ENCODE measurements at places on chromosomes 7 and 10.
A peak's percentile ranks its signal among the peaks of the same experiment; 100 is the strongest.

- DNase-seq, result peak; percentile 79
These were observed at the start of gene AOAH for GRCh38 chr7:36723951-36724664. AOAH (minus strand) TSS chr7:36724494; CDS start chr7:36724148, 346 bp downstream.

GRCh38 chr10:4686644-4686996 is 139.4 kb upstream of the AKR1E2 start:
- DNase-seq, result no peak

GRCh38 chr7:80748363-80749042 is 110.1 kb downstream of the CD36 start:
- no peak for DNase-seq

- DNase-seq, result peak; percentile 7
These were observed 38.7 kb downstream of the RASGEF1A start for GRCh38 chr10:43227911-43228782.

DNA sequence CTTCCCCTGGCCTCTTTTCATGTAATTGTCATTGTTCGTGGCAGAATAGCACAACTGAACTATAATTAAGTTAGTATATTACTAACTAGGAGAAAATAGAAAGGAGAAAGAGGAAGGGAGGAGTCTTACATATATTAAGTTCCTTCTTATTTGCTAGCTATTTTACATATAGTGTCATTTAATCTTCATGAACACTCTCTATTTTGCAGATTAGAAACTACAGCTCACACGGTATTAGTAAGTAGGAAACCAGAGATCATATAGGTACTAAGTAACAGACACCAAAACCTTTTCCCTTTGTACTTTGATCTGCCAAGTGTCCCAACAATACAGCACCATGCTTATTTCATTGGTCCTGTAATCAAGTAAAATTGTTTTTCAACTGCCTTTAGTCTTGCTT is 202.4 kb upstream of the HPS1 start:
- DNase-seq, result no peak

- DNase-seq, result no peak
These were observed 33.1 kb upstream of the ZNF518A start for GRCh38 chr10:96096958-96097357.

- DNase-seq, result no peak
These were observed 2.4 kb downstream of the CD36 start for GRCh38 chr7:80640846-80641245.

GRCh38 chr7:43869867-43870240 is 537 bp upstream of the MRPS24 start:
- DNase-seq, result no peak

GRCh38 chr7:127782654-127783559 is 130.9 kb downstream of the SND1 start:
- no peak for DNase-seq

- DNase-seq, result peak; percentile 50
These were observed 113.2 kb upstream of the RHEB start for GRCh38 chr7:151632750-151633515.

- DNase-seq, result no peak
These were observed 9.0 kb upstream of the WIPF3 start for GRCh38 chr7:29797112-29797944.

DNA sequence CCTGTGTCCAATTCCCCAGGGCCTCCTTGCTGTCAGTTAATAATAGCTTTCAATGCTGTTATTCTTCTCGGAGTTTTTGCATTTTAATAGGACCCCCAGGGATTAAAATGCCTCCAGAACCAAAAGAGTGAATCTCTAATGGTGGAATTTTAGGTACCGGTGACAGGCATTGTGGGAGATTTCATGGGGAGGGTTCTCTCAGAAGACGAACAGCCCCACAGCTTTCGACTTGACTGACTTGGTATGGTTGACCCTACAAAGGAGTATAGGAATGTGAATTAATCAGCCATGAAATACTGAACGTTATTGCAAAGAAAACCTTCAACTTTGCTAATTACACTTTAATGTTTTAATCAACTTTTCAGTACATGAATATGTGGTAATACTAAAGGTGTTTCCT is 206.3 kb upstream of the FZD8 start:
- no peak for DNase-seq

DNA sequence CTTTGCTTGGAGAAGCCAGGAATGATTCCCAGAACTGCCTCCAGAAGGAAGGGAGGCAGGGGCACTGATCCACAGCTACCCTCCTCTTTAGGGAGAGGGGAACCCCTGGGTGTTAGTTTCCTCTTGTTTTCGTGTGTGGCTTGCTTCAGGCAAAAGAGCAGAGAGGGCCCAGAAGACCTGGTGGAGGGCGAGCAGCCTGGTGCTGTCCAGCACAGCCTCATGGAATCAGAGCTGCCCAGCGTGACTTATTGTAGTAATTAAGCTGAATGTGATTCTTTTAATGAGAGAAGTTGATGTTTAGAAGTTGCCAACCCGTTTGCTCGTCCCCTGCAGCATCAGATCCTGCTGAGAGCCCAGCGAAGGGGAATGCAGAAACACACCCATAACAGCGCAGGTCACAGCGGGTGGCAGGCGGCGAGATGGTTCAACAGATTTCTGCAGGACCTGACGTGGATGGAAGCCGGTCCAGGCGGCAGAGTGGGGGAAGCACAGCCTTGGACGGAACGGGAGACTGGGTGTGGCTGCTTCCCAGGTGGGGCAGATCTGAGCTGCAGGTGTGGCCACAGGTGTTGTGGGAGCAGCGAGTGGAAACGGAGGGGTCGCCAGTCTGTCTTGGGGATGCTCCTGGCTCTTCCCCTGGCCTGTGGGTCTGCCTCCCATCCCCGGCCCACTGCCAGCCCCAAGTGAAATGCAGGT is 53.7 kb upstream of the SHH start:
- no peak for DNase-seq

DNA sequence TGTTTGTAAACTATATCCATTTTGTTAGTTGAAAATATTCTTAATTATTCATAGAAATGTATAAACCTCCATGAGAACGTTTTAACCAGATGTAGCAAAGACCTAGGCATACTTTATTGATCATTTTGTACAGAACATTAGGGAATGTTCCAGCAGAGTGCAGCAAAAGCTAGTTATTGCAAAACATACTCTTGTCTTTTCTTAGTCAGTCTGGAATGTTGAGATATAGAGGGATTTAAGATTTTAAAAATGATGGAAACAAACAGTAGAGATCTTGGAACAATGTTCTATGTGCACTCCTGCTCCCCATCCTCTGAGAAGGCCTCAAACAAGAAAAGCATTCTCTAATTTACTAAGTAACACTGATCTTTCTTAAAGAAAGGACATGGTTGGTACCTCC is 292.1 kb downstream of the BBS9 start:
- no peak for DNase-seq

DNA sequence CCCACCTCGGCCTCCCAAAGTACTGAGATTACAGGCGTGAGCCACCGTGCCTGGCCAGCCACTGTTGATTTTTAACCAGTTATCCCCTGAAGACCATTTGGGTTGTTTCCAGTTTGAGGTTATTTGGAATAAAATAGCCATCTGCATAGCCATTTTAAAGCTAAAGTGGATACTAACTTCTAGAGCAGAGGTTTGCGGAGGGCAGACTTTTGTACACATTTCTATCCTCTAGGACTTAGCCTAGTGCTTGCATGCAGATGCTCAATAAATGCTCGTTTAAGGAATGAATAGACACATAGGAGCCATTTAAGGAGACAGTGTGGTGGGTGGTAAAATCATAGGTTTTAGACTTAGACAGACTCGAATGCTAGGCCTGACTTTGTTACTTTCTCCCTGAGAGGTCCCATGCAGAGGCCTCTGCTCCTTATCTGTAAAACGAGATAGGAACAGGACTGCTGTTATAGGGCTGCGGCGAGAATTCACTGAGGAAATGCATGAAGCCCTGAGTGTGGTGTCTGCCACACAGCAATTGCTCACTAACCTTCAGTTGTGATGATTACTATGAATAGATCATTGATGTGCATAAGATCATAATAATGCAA is 75.9 kb downstream of the PFKFB3 start:
- DNase-seq, result no peak

GRCh38 chr7:24702755-24703154 is 54.5 kb downstream of the GSDME start:
- no peak for DNase-seq

- no peak for DNase-seq
These were observed 51.9 kb downstream of the CDC14C start for GRCh38 chr7:48976253-48976652.

GRCh38 chr7:17020250-17020649 is 138.5 kb upstream of the AGR3 start:
- no peak for DNase-seq

DNA sequence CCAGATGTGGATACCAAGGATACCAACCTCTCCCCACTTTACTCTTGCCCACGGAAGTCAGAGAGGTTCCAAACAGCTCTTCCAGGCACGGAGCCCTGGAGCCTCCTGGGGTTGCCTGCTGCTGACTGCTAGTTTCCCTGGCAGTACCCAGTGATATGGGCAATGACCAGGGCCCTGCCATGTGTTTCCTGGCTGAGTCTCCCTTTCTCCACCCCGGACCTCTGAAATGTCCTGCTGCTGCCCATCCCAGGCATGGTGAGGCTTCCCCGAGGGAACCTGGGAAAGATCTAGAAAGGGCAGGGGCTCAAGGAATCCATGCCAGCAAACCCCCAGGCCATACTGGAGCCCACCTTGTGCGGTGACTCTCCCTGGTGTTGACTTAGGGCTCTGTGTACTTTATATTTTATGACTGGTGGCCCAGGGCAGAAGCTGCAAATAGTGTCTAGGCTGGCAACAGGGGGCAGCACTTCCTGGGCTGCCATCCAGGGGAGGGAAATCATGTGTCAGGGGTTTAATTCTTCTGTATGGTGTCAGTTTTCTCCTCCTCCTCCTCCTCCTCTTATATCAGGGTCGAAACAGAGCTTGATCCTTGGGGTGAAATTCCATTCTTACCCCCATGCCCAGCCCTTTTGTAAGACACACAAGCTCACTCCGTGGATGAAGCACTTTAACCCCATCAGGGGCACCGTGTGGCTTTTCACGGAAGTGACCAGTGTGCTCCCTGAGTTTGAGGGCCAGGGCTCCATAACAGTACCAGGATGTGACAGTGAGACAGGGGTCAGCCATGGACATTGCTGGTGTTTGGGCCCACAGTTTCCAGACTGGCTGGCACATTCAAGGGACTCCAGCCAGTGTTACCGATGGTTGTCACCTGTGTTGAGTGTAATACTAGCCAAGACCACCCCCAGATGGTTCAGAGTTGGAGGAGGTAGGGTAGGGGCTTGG is 62.4 kb upstream of the GDF10 start:
- no peak for DNase-seq

DNA sequence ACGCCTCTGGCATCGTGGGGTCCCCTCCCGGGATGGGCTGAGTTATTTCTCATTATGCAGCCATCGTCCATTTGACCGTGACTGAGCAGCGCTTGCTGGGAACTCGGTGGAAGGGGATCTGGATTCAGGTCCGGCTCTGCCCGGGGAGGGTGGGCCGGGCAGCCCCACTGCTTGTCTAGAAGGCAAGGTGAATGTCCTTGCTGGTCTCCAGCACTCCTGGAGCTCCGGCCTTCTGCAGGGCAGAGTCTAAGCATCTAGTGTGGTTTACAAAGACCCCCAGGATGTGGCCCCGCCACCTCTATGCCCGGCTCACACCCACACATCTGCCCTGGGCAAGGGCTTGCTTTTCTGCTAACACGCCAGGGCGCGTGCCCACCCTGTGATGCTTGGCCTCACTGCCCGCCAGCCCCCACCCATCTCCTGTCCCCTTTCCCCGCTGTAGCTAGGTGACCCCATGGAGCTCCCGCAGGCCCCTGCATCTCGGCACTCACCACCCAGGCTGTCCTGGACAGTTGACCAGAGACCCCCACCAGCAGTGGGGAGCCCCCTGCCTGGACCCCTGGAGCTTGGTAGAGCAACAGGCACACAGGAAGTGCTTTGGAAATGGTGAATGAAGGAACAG is 151.0 kb upstream of the CHST15 start:
- no peak for DNase-seq

DNA sequence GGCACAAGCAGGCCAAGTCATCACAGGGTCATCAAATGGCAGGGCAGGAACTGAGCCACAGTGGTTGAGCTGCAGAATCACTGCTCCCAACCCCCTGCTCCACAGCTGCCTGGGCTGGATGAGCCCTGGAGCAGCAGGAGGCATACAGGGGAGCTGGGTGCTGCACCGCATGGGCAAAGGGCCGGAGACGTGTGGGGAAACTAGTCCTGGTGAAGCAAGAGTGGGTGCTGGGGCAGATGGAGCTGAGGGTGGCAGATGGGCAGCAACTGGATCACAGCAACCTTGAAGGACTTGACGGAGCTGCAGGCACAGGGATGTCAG is 16.0 kb upstream of the VOPP1 start:
- DNase-seq, result no peak

GRCh38 chr7:116740755-116741462 is 68.9 kb downstream of the MET start:
- DNase-seq, result no peak

DNA sequence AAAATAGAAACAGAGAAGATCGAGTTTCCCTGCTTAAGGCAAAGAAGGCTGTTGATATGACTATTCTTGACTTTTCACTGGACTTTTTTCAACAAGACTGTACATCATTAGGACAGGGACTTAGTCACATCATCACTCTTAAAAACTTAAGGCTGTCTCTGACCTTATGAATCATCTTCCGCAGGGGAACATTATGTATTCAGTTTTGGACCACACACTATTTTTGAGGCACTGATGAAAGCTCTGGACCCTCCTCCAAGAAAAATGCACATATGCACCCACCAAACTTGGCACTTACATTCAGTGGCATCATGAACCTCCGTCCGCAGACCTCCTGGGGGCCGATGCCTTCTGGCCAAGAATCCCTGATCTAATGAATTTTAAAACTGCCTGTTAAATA is 96.4 kb downstream of the CALD1 start:
- DNase-seq, result no peak

GRCh38 chr7:3165681-3166580 is 122.3 kb upstream of the CARD11 start:
- DNase-seq, result no peak

GRCh38 chr10:34808801-34809745 is 6.0 kb downstream of the PARD3 start:
- DNase-seq, result no peak

GRCh38 chr7:30681815-30682211 is 443 bp downstream of the CRHR2 start:
- no peak for DNase-seq

DNA sequence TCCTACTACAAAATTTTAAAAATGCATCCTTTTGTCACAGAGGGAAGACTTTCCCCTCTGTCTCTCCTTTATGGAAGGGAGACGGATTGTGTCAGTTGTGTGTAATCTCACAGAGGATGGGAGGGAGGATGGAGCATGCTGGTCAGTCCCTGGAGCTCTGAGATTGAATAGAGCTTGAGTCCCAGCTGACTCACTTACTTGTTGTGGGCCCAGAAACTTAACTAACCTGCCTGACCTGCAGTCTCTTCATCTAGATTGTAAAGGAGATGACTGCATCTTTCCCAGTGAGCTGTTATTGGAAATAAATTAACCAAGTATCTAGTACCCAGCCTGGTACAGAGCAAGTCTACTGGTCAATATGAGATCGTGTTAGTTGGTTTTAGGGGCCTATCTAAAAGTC is 77.9 kb upstream of the ADO start:
- DNase-seq, result no peak
